Activated T-helper 17 cell treated with anti-CD3 and anti-CD28 coated beads, Interleukin-2, amount 50 U/mL, for 72 hours (primary cell): ENCODE measurements at places on chromosomes 16 and 17.

- no peak for ATAC-seq
Measured at GRCh38 chr17:62591333-62591732, 36.1 kb upstream of the MRC2 start.

DNA sequence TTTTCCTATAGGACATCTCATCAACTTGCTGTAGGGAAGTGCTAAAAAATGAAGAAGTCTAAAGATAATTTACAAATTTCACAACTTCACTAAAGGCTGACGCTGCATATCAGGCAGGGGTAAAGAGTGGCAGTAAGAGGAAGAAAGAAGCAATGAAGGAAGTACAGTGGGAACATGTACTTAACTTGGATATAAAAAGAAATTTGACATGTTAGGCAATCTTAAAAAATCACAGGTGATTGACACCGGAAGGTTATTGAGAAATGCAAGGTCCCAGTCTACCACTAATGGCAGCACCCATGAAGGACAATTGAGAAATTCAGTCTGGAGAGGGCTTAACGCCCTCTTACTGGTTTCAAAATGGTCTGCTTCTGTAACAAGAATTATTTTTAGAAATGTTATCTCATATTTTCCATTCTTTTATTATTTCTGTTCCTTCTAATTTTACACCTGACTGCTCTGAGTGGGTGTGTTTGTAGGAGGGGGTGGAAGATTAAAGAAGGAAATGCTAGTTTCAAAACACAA lies 358.1 kb downstream of the KCNJ2 start:
- ATAC-seq = no peak

GRCh38 chr17:57487573-57487972 lies 231.2 kb downstream of the MSI2 start:
- no peak for ATAC-seq

- ATAC-seq = no peak
Measured at GRCh38 chr16:11067697-11068141, 123.4 kb downstream of the CLEC16A start.

DNA sequence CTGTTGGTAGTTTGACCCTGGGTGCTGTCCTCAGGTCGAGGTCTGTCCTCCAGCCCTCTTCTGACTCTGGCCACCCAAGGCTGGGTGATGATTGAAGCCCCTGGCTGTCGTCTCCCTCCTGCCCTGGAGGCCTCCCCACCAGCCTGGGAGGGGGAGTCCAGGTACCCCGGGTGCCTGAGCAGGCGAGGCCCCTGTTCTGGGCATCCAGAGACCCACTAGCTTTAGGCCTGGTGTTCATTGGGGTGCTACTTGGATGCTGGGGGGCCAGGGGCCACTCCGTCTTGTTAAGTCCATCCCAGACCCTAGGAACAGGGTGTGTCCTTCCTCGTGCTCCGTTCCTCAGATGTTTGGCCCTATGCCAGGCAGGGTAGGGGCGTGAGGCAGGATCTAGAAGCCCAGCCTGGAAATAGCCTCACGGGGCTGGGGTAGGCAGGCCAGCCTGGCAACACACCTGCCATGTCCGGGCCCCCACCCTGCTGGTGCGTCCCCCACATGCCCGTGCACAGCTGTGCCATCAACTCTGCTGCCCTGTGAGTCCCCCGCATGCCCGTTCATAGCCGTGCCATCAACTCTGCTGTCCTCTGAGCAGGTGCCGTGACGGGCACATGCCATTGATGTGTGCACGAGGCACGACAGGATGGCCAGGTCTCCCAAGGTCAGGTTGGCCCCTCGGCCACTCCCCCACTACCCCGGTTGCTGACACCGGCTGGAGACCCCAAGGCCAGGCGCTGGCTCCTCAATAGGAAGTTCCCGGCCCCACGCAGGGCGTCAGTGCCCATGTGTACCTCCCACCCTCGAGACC lies 36.9 kb downstream of the GINS2 start:
- no peak for ATAC-seq

DNA sequence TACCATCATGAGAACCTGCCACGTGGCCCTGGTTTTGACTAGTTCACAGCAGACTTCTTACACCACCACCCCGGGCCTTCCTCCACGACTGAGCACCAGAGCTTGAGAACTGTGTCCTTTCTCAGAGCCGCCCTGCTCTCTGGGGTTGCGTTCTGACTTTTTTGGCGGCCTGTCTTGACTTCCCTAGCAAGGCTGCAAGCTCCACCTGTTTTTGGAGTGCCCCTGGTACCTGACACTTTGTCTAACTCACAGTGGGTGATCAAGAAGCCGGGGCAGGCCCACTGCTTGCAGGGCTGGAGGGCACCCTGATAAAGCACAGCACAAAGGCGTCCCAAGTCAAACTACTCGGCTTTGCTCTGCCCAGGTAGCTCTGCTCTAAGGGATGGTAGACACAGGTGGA lies 154.3 kb downstream of the SDK2 start:
- no peak for ATAC-seq

DNA sequence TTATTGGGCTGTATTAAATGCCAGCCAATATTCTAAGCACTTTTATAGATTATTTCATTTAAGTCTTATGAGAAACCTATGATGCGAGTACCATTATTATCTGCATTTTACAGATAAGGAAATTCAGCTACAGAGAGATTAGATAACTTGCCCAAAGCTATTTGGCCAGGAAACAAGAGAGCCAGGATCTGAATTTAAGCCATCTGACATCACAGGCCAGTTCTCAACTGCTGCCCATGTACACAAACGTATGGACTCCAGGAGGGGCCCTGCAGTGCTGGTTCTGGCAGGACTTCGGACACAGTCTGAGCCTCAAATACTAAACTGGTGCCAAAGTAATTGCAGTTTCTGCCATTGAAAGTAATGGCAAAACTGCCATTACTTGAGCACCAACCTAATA lies 40.2 kb downstream of the CPPED1 start:
- ATAC-seq = no peak
